Heart left ventricle (tissue), 16 donors: ENCODE measurements at places on chromosomes 6 and 20. TPM values are rescaled to one million over a fixed set of nuclear protein-coding genes. Genes with fewer than 3 reads are reported as not detected.

Gene MYLIP
- 16.1 TPM for total RNA-seq

DNA sequence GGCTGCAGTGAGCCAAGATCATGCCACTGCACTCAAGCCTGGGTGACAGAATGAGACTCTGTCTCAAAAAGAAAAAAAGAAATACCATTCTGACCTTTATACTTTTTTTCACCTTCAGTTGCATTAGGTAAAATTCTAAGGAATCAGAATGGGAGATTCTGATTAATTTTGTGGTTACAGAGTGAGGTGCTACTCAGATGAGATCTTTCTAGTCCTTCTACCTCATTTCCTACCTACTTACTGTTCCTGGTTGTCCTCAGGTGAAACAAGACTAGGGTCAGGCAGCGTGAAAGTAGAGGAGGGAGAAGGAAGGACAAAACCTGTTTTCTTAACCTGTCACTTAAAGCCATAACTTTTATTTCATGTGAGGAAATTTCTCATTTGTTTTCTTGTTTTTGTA lies 63.7 kb downstream of the MTFR2 start:
- peaks cover 6% of the 10 kb centered on the region for H3K36me3 ChIP-seq
- no peak overlapping the region for H3K27ac ChIP-seq
- DNase-seq = no peak
- H3K27me3 ChIP-seq = no peaks in the 10 kb centered on the region
- no peak overlapping the region for H3K4me3 ChIP-seq

GRCh38 chr6:166779963-166780683 lies 153.1 kb upstream of the RPS6KA2 start:
- H3K4me3 ChIP-seq = no peak overlapping the region
- no peaks in the 10 kb centered on the region for H3K36me3 ChIP-seq
- H3K27ac ChIP-seq = no peak overlapping the region
- H3K4me1 ChIP-seq = no peaks in the 10 kb centered on the region

Gene IPCEF1
- 0.25 TPM for total RNA-seq

GRCh38 chr20:39302312-39302711 lies 340.2 kb downstream of the DHX35 start:
- DNase-seq = no peak
- H3K36me3 ChIP-seq = no peaks in the 10 kb centered on the region
- H3K4me1 ChIP-seq = no peaks in the 10 kb centered on the region

DNA sequence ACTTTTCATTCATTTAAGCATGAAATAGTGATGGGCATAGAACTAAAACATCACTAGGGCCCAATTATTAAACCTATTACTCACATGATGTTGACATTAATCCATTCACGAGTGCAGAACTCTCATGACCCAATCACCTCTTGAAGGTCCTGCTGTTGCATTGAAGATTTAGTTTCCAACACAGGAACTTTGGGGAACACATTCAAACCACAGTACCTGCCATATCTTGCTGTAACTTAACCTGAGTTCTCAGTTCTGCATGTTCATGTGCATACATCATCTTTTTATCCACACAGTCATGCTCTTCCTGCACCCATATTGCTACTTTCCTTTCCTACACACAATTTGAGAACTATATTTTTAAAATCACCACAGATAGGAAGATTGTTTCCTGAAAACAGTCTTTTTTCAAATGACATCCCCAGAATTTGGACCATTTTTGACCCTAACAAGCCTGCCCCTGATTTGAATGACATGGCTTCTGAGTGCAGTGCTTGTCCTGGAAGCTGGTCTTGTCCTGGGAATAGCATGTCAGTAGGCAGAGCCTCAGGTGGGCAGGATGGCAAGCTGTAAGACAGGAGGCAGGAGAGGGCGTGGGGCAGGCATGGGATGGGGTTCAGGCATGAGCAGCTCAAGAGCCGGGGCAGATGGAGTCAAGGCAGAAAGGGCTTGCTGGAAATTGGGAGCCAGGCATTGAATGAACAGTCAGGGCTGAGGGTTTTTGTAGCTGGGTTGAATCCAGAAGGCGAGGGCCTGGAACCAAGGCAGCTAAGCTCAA lies 49.2 kb upstream of the FOXC1 start:
- H3K4me1 ChIP-seq = no peaks in the 10 kb centered on the region
- H3K4me3 ChIP-seq = no peak overlapping the region
- H3K36me3 ChIP-seq = no peaks in the 10 kb centered on the region
- no peak for DNase-seq

Gene PROCR
- 9.9 TPM for total RNA-seq

DNA sequence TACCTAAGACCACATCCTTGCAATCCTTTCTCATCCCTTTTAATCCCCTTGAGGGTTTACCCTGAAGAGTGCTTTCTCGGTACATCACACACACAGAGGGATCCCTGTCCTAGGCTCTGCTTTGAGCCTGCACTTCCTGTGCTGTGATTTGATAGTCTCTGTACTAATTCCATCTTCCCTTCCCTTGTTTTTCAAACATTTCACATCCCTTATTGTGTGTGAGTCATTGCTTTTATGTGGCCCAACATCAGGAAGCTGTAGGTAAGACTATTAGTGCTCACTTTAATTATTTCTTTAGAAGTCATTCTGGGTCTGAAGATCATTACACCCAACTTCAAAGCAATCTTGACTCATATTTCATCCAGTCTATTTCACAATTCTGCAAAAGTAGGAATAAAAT lies 57.2 kb upstream of the ANKEF1 start:
- no peaks in the 10 kb centered on the region for H3K36me3 ChIP-seq
- H3K4me1 ChIP-seq = no peaks in the 10 kb centered on the region
- H3K27ac ChIP-seq = no peak overlapping the region
- no peak for DNase-seq
- H3K27me3 ChIP-seq = no peaks in the 10 kb centered on the region

- peaks cover 4% of the 10 kb centered on the region for H3K27me3 ChIP-seq
Measured at GRCh38 chr20:59448196-59448595, 147.8 kb downstream of the EDN3 start.
